ENCODE measurements at places on chromosomes 12 and 14.

DNA sequence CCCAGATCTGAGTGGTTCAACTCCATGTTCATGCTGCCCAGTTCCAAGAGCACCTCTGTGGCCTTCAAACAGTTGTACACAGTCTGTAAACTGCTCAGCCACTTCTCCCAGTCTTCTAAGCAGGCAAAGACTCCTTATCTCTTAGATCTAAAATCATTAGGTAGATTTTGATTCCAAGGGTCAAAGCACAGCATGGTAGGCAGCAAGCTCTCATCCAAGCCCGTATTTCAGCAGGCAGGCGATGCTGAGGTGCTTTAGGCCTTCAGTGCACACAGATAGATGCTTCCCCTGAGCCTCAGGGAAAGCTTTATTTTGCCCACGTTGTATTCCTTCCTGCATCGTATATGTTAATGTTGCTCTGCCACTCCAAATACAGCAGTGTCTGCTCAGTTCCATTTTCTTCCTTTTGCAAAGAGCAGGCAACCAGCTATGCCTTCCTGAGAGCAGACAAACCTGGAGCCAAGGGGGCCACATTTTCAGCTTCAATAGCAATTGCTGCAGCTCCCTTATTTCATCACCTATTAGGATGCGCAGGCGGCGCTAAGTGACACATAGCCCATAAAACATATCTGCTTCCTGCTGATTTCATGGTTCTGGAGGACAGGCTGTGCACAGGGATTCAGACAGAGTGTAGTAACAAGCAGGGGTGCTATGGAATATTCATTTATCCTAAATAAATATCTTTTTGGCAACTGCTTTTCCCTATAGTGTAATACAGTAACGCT, 67.5 kb downstream of the ETV6 start:
- no peak overlapping the region for H3K4me3 ChIP-seq
- H3K27me3 ChIP-seq = no peaks in the 10 kb centered on the region
- H3K4me1 ChIP-seq = peaks cover 28% of the 10 kb centered on the region
- H3K27ac ChIP-seq = no peak overlapping the region
- DNase-seq = no peak
- no peaks in the 10 kb centered on the region for H3K36me3 ChIP-seq

DNA sequence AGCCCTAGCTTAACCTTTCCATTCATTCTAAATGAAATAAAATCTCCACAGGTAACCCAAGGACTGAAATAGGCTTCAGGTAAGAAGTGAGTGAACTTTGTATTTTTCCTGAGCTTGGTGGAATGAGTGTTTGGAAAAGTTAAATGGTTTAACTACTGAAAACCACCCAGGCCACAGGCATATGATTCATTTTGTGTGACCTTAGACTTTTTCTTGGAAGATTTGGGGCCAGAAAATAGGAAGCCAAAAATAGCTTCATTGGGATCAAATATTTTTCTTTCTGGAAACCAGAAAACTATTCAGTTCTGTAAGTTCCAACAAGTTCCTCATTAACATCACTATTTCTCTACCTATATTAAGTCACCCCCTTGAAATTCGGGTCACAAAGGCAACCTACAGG, 212.6 kb downstream of the PCNX1 start:
- H3K36me3 ChIP-seq = peaks cover 45% of the 10 kb centered on the region
- DNase-seq = no peak
- H3K27ac ChIP-seq = no peak overlapping the region
- H3K27me3 ChIP-seq = peaks cover 7% of the 10 kb centered on the region
- H3K4me1 ChIP-seq = peaks cover 17% of the 10 kb centered on the region
- H3K4me3 ChIP-seq = no peak overlapping the region

DNA sequence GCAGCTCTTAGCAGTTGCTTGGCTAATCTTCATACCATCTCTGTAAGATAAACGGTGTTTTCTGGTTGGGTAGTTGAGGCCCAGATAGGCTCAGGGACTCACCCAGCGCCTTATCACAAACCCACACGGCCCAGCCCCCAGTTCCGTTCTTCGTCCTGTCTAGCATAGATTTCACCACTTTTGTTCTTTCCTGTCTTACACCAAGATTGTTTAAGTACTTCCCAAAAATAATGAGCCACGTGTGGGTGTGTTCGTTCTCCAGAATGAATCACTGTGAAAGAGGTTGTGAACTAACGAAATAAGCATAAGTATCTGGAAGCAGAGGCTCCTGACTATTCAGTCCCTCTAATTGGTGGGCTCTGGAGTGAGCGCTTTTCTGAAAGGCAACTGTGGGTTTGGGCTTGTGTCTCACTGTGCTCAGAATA, 21.4 kb downstream of the ACVR1B start:
- H3K4me3 ChIP-seq = no peak overlapping the region
- DNase-seq = no peak
- peaks cover 31% of the 10 kb centered on the region for H3K4me1 ChIP-seq
- no peaks in the 10 kb centered on the region for H3K27me3 ChIP-seq
- peak overlapping the region; percentile 1 for H3K27ac ChIP-seq

- H3K4me1 ChIP-seq = peaks cover 41% of the 10 kb centered on the region
- H3K27ac ChIP-seq = no peak overlapping the region
- no peak overlapping the region for H3K4me3 ChIP-seq
- no peaks in the 10 kb centered on the region for H3K27me3 ChIP-seq
- no peak for DNase-seq
Measured at GRCh38 chr12:92471551-92471950, 231.2 kb upstream of the PLEKHG7 start.

- peaks cover 7% of the 10 kb centered on the region for H3K4me1 ChIP-seq
- H3K36me3 ChIP-seq = no peaks in the 10 kb centered on the region
- H3K27ac ChIP-seq = no peak overlapping the region
- H3K27me3 ChIP-seq = no peaks in the 10 kb centered on the region
- no peak overlapping the region for H3K4me3 ChIP-seq
Measured at GRCh38 chr12:75592086-75592485, 80.7 kb upstream of the KRR1 start.

DNA sequence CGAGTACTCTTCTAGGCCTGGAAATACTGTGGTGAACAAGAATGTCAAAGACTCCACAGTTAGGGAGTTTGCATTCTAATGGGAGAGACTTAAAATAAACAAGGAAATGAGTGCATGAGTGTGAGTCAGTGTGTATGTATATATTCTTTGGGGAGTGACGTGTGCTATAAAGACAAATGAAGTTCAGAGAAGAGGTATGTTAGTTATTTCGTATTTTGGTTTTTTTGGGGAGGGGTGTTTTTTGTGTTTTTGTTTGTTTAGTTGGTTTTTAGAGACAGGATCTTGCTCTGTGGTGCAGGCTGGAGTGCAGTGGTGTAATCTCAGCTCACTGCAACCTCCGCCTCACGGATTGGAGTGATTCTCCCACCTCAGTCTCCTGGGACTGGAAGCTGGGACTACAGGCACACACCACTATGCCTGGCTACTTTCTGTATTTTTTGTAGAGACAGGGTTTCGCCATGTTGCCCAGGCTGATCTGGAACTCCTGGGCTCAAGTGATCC, 74.3 kb downstream of the SRGAP1 start:
- no peaks in the 10 kb centered on the region for H3K36me3 ChIP-seq
- no peak for DNase-seq
- no peak overlapping the region for H3K4me3 ChIP-seq
- peak overlapping the region; percentile 29 for H3K27ac ChIP-seq
- H3K4me1 ChIP-seq = peaks cover 40% of the 10 kb centered on the region

GRCh38 chr12:113190761-113191160, 5.2 kb downstream of the RITA1 start:
- peaks cover 19% of the 10 kb centered on the region for H3K4me1 ChIP-seq
- H3K27me3 ChIP-seq = no peaks in the 10 kb centered on the region
- peaks cover 33% of the 10 kb centered on the region for H3K36me3 ChIP-seq

DNA sequence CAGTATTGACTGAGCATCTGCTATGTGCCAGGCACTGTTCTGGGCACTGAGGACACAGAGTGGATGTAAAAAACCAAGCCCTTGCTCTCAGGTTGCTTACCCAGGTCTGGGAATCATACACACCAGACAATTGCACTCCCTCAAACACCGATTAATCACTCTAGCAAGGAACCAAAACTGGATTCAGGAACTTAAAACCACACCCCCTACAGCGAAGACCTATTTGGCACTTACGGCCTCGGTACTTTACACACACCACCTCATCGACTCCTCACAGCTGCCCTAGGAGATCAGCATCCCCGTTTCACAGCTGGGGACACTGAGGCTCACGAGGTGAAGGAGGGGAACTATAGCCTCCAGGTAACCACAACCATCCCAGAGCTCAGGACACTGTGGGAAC, 1.6 kb downstream of the GLTP start:
- peak overlapping the region; percentile 94 for H3K4me3 ChIP-seq
- peaks cover 51% of the 10 kb centered on the region for H3K4me1 ChIP-seq
- no peaks in the 10 kb centered on the region for H3K36me3 ChIP-seq
- DNase-seq = no peak
- peaks cover 7% of the 10 kb centered on the region for H3K27me3 ChIP-seq
- no peak overlapping the region for H3K27ac ChIP-seq
